ENCODE measurements at places on chromosomes 7 and 10. TPM values are rescaled to one million over a fixed set of nuclear protein-coding genes. Genes with fewer than 3 reads are reported as not detected.

Gene RBP4
- 0.29 TPM for polyA plus RNA-seq

GRCh38 chr7:123571684-123572083 is 14.1 kb upstream of the NDUFA5 start:
- DNase-seq, result no peak

DNA sequence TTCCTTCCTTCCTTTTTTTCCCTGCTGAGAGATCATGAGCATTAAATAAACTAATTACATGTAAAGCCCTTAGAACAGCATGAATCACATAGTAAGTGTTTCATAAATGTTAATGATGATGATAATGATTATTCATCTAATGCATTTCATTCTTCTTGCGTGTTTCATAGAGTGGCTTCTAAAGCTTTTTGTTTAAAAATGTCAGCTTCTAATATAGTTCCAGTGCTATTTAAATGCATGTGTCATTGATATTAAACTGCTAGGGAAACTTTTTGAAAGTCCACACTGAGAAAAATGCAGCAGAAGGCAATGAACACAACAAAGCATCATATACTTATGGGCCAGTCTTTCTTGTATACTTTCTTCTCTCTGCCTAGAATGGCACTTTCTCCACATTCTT is 894.8 kb downstream of the REEP3 start:
- DNase-seq, result no peak

DNA sequence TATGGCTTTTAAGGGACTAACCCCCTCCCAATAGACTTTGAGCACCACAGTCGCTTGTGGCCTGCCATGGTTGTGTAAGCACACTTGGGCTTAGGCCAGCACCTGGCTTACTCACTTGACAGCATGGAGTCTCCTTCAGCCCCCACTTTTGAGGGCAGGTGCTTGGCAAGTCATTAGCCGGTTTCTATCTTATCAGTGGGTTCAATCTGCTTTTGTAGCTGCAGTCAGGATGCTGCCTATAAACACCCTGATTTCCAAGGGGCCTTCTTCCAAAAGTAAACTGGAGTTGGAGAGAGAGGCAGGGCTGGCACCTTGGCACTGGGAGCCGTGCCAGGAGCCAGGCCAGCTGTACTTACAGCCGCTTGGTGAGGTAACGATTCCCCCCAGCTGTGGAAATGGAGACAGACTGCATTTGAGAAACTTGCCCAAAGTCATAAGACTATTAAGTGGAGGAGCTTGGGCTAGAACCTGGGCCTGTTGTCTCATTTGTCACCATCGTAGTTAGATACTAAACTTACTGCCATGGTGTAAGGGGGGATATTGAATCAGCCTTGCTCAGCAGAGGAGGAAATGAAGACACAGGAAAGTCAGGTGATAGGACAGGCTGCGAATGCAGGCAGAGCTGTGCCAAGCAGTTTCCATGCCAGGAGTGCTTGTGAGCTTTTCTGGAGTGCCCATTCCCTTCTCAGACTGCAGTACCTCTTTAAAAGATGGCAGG is 92.2 kb upstream of the EFCAB10 start:
- no peak for DNase-seq

Gene ACHE
- polyA plus RNA-seq, result 2.0 TPM

Gene COL28A1
- polyA plus RNA-seq, result 0.28 TPM

Gene GATAD1
- 14.2 TPM for polyA plus RNA-seq

DNA sequence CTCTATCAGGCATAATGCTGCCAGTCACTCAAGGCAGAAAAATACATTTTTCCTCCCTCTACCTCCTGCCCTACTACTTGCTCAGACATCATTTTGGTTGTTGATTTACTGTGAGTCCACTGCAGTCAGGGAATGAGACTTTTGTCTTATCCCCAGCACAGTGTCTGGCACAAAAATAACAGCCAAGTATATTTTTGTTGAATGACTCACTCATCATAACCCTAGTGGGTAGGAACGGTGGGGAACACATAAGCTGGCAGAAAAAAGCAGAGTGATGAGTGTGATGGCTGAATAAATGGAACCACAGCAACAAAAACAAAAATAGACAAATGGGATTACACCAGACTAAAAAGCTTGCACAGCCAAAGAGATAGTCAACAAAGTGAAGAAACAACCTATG is 65.8 kb upstream of the LAMB4 start:
- no peak for DNase-seq

DNA sequence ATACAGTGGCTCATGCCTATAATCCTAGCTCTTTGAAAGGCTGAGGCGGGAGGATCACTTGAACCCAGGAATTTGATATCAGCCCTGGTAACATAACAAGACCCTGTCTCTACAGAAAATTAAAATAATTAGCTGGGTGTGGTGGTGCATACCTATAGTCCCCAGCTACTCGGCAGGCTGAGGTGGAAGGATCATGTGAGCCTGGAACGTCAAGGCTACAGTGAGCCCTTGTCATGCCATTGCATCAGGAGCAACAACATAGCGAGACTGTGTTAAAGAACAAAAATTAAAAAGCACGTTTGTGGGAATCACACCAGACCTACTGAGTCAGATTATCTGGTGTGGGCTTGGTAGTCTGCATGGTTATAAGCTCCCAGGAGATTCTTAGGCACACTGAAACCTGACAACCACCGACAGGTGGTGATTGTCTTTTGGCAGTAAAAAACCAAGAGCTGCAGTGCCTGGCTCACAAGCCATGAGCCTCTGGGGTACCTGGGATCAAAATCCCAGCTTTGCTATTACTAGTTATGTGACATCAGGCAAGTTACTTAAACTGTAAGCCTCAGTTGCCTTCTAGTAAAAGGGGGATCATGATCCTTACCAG is 146.9 kb downstream of the SND1 start:
- no peak for DNase-seq

GRCh38 chr7:4241791-4242190 is 440.3 kb upstream of the FOXK1 start:
- peak; percentile 65 for DNase-seq

GRCh38 chr7:91569728-91570457 is 305.7 kb downstream of the FZD1 start:
- no peak for DNase-seq

Gene SRPK2
- polyA plus RNA-seq, result 12.8 TPM

GRCh38 chr10:68574051-68574450 is 13.9 kb downstream of the TET1 start:
- no peak for DNase-seq

- DNase-seq, result no peak
These were observed 13.3 kb upstream of the PAPSS2 start for GRCh38 chr10:87646192-87646909.

DNA sequence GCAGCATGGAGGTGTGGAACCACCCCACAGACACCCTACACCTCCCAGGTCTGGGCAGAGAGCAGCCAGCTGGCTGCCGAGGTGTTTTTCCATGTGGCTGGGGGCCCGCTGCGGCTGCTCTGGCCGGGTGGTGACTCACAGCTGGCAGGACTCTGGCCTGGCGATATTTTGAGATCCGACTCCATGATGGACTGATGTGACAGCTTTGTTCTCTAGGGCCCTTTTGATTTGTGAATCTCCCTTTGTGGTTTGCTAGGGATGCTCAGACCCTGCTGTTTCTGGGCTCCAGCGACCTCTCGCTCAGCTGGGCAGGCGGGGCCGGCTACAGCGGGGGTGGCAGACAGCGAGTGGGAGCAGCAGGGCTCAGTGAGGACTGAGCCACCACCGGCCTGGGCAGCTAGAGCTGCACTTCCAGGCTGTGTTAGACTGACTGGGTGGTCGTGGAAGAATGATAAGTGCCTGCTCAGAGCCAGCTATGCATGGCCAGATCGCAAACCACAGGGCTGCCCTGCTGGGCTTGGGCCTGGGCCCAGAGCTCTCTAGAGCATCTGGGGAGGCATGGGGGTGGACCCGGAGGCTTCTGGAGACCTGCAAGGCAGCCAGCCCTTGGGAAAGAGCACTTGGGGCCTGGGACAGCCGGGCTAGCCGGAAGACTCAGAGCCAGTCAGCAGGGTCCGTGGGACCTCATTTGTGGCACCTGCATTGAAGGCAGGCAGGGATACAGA is 46.2 kb upstream of the GDF10 start:
- DNase-seq, result no peak

DNA sequence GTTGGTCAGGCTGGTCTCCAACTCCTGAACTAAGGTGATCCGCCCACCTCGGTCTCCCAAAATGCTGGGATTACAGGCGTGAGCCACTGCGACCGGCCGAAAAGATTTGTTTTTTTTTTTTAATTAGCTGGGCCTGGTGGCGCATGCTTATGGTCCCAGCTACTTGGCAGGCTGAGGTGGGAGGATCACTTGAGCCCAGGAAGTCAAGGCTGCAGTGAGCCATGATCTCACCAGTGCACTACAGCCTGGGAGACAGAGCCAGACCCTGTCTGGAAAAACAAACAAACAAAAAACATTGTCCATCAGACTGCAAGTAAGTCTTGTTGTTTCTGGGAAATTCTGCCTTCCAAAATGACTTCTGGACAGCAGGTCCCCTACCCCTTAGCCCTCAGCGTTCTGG is 16.3 kb upstream of the ZNF212 start:
- no peak for DNase-seq

GRCh38 chr10:6843894-6844650 is 264.0 kb upstream of the PRKCQ start:
- no peak for DNase-seq

Gene ACSM6
- not detected for polyA plus RNA-seq

GRCh38 chr10:69353977-69354635 is 62.6 kb downstream of the TACR2 start:
- DNase-seq, result no peak

- no peak for DNase-seq
These were observed 3.7 kb upstream of the ZNF800 start for GRCh38 chr7:127396184-127396583.

DNA sequence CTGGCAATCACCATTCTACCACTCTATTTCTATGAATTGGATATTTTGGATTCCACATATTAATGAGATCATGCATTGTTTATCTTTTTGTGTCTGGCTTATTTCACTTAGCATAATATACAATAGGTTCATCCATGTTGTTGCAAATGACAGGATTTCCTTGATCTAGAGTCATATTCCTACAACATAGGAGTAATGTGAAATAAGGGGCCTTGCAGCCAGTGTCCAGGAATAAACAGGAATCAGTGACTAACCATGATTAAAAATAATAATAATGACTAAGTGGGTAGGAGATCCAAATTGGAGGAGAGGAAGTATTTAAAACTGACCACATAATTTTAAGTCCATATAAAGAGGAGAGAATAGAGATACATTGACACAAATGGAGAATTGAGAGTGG is 49.9 kb downstream of the SCIN start:
- DNase-seq, result no peak

GRCh38 chr7:158655931-158656441 is 48.6 kb downstream of the NCAPG2 start:
- DNase-seq, result no peak

Gene STEAP1B
- polyA plus RNA-seq, result 5.9 TPM

Gene SMKR1
- 2.2 TPM for polyA plus RNA-seq

DNA sequence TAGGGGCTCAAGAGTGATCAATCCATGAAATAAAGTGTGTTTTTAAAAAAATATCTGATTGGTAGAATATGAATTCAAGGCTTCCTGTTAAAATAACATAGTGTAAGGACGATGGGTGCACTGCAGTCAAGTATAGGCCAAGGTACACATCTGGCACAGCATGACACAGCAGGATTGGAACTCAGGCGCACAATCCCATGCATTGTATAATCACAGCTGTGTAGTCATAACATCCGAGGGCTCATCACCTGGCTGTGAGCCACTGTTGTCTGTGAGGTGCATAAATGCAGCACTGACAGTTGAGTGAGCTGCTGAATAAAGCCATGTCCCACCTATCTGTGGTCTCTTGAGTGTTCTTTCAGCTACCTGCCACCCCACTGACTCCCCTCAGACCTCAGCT is 142.3 kb upstream of the HPS1 start:
- no peak for DNase-seq

DNA sequence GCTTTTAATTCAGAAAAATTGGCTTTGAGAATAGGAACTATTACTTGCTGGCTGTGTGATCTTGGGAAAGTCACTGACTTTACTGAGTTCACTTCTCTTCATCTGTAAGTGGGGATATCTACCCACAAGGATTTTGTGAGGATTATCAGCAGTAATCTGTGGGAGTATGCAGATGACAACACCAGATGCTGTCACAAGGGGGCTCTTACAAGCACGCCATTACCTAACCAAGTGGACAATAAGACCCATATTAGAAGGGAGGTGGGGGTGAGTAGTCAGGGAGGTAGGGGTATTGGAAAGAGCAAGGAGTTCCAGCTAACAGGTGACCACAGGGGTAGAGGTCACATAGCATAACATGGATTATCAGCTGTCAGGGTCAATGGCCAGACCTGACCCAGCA is 569.4 kb downstream of the SUGCT start:
- no peak for DNase-seq

DNA sequence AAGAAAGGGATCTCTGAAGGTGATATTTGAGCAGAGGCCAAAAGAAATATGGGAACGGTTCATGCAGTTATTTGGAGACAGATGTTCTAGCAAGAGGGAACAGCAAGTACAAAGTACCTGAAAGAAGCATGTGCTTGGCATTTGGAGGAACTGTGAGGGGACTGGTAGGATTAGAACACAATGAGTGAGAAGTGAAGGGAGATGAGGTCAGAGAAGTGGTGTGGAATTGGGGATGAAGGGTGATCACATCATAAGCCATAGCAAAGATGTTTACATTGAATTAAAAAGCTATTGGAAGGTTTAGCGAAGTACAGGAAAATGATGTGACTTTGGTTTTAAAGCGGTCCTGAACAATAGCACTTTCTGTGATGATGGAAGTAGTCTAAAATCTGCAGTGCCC is 402.4 kb upstream of the LRGUK start:
- no peak for DNase-seq

Gene FFAR4
- polyA plus RNA-seq, result 0.06 TPM

DNA sequence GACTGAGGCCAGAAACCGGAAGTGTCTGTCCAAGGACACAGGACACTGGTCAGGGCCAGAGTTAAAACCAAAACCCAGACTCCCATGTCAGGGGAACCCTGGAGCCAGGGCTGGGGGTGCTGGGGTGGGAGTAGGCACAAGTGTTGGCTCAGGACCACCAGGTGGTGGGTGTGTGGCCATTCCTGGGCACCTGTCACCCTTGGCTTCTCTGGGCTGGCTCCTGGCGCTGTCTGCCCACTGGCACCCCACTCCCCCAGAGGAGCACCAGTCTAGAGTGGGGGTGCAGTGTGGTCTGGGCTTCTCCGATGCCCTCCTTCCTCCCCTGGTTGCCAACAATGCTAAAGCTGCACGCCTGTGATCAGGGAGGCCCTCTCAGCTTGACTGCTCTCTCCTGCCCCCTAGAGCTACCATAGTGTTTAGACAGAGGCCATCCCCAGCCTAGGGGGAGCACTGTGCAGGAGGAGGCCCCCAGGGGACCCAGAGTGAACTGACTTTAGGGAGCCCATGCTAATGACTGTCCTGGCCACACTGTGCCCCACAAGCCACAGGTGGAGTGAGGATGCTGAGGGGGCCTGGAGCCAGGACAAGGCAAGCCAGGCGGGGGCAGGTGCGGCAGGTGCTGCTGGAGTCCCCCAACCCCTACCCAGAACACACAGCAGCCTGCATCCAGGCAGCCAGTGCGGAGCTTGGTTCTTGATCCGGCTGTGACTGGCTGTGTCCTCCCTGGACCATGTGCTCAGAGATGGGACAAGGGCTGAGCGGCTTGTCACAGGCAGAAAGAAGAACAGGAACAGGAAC is 11.0 kb downstream of the RASGEF1A start:
- DNase-seq, result peak; percentile 77

Gene NOD1
- 21.9 TPM for polyA plus RNA-seq

GRCh38 chr7:111647881-111648280 is 85.6 kb upstream of the IMMP2L start:
- DNase-seq, result no peak

- no peak for DNase-seq
These were observed 29.4 kb downstream of the AGAP4 start for GRCh38 chr10:45817912-45818311.

Measured in spleen (tissue), 13 donors.